ENCODE measurements at places on chromosomes 12 and 14.

DNA sequence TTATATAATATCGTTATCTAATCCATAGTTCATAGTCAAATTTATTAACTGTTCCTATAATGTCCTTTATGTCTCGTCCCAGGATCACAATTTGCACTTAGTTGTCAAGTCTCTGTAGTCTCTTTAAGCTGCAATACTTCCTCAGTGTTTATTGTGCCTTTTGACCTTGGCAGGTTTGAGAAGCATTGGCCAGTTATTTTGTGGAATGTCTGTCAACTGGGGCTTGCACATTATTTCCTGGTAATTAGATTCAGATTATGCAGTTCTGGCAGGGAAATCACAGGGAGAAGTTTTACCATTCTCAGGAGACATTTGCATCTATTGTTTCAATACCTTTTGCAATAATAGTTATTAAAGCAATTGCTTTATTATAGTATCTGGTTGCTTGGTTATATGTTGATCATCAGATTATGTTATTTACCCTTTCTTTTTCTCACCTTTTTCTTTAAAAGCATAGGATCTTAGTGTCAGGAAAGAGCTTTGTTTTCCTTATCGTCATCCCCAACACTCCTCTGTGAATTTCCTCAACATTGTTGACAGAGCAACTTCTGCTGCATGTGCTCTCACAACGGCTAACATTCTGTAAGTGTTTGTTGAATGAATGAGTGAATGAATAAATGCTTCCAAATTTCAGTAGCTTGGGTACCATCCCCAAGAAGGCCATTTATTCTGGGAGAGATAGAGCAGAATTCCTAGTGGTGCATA is 3.7 kb upstream of the ART4 start:
- DNase-seq, result no peak

DNA sequence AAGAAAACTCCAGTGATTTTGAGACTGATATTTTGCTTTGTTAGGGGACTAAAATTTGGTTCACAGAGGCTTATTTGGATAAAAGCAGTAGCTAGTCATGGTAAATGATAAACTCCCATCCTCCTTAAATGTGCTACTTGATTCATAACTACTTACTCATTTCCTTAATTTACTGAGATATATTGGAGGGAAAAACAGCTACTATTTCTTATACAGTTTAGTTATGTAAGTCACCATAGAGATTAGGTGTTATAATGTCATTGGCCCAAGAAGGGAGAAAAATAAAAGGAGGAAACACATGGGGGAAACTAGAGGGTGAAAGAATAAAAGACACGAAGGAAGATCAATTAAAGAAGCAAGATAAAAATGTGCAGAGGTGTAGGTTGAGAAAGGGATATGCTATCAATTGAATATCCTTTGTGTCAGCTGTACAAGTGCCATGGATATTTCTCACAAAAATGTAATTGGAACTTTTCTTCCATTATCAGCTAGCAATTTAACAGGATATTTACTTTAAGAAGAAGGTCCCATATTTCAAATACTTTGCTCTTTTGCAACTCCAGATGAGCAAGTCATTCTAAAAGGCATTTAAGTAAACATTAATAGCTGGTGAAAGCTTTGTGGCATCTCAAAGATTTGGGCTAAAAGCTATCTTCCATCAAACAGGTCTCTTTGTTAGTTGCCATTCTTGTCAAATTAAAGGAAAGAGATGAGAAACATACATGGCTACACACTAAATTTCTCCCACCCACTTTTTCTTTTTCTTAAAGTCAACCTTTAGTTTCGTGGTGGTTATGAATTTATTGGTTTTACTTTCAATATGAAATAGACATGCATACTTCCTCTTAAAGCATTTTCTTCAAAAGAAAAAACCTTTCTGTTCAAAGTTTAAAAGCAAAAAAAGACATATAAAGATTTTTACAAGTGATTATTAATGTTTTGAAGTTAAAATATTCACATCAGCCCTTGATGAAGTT is 439.5 kb downstream of the CCER1 start:
- DNase-seq, result no peak

DNA sequence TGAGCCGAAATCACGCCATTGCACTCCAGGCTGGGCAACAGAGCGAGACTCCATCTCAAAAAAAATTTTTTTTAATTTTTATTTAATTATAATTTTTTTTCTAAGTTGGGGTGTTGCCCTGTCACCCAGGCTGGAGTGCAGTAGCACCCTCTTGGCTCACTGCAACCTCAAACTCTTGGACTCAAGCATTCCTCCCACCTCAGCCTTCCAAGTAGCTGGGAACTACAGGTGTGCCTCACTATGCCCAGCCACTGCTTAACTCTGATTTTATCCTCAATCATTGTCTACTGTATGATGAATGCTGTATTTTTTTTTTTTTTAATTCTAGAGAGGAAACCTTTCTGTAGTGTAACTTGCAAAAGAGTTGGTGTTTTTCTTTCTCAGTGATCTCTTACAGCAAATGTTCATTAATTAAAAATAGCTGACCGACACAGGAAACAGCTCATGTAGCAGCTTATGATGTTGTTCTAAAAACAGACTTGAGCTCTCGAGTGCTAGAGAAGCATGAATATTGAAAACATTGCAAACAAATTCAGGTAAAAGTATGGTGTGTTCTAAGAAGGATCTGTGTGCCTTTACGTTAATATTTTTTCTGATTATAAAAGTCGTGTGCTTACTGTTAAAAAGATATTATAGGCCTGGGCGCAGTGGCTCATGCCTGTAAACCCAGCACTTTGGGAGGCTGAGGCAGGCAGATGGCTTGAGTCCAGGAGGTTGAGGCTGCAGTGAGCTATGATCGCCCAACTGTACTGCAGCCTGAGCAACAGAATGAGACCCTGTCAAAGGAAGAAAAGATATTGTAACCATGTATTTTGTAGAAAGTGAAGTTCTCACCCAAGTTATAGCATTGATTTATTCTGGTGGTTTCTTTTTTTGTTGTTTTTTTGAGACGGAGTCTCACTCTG is 68.9 kb downstream of the FGD4 start:
- DNase-seq, result no peak

DNA sequence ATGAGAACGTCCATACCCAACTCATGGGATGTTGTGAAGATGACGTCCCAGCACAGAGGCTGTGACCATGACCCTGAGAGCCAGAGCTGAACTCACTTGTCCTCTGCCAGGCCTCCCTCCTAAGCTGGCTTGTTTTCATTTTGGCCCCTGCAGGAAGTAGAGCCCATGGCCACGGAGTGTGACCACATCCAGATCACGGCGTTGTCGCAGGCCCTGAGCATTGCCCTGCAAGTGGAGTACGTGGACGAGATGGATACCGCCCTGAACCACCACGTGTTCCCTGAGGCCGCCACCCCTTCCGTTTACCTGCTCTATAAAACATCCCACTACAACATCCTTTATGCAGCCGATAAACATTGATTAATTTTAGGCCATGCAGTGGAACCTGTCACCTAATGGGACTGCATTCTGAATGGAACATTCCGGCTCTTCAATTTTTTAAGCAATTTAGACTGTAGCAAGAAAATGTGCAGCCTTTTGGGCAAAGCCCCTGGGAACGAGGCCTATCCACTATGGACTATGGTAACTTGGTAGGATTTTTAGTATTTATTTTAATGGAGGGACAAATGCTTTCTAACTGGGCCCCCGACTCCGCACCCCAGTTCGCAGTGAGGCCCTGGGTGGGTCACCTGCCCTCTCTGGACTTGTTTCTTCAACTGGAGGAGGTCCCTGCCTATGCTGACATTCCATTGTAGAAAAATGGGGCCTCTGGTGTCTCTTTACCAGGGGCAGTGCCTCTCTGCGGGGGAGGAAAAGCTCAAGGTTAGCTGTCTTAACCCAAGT is 19.6 kb downstream of the OTUB2 start:
- no peak for DNase-seq

- no peak for DNase-seq
Observed at GRCh38 chr12:121314431-121314830, 17.9 kb upstream of the CAMKK2 start.

Data from CD4-positive, alpha-beta T cell treated with Interleukin-2 at 100 ng/mL for 4 hours (primary cell).